ENCODE measurements at places on chromosomes 6 and 20. TPM values are rescaled to one million over a fixed set of nuclear protein-coding genes. Genes with fewer than 3 reads are reported as not detected.

DNA sequence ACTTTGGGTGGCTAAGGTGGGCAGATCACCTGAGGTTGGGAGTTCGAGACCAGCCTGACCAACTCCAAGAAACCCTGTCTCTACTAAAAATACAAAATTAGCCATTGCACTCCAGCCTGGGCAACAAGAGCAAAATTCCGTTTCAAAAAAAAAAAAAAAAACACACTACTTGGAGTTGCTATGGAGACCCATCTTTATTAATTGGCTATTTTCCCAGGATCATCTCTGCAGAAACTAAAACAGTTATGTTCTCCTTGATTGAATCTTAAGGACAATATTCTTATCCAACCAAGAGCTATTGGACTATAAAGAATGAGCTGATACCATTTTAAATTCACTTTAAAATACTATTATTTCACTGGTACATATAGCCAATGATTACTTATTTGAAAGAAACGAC is 14.7 kb downstream of the AKIRIN2 start:
- DNase-seq: no peak

GRCh38 chr6:95686895-95687294 is 109.6 kb downstream of the MANEA start:
- DNase-seq: no peak

- DNase-seq: peak; percentile 85
Observed at GRCh38 chr6:14857501-14857900, 388.4 kb upstream of the JARID2 start.

GRCh38 chr6:151176911-151177770 is 62.6 kb upstream of the AKAP12 start:
- no peak for DNase-seq

DNA sequence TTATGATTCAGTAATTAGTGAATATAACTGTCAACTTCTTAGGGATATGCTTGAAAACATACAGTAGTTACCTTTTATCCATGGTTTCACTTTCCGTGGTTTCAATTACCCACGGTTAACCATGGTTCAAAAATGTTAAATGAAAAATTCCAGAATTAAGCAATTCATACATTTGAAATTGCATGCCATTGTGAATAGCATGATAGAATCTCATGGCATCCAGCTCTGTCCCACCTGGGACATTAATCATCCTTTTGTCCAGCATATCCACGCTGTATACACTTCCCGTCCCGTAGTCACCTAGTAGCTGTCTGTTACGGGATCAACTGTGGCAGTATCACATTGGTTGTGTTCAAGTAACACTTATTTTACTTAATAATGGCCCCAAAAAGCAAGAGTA is 781.7 kb upstream of the CITED2 start:
- no peak for DNase-seq

GRCh38 chr6:154989448-154989847 is 5.7 kb upstream of the TIAM2 start:
- no peak for DNase-seq

GRCh38 chr6:147548921-147549475 is 40.5 kb downstream of the SAMD5 start:
- no peak for DNase-seq

DNA sequence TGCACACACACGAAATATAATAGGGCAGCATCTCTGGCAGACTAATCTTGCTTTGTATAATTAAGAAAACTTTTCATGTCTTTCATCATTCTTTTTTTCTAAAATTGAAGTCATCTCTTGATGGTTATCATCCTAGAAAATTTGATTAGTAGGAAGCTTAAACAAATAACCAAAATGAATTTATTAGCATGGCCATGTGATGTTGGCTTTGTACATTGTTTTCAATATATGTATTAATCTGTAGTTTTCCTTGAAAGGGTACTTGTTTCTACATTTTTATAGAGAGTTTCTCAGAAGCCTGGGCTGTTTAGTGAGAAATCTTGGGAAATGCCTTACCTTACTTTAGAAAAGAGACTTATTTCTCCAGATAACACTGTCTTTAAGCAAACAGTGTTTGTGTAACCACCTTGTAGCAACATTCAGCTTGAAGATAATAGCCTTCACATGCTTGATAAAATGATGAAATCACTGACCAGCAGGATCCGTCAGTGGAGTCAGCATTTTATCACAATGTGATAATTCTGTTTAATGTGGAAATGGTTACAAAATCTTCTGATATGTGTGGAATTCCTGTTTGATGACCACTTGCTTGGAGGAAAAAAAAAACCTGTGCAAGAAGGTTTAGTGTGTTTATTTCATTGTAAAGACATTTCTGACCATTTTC is 147.8 kb downstream of the MACROD2 start:
- DNase-seq: no peak

GRCh38 chr6:7785243-7786035 is 59.5 kb downstream of the BMP6 start:
- no peak for DNase-seq

GRCh38 chr20:10739566-10739965 is 65.8 kb upstream of the JAG1 start:
- DNase-seq: no peak

DNA sequence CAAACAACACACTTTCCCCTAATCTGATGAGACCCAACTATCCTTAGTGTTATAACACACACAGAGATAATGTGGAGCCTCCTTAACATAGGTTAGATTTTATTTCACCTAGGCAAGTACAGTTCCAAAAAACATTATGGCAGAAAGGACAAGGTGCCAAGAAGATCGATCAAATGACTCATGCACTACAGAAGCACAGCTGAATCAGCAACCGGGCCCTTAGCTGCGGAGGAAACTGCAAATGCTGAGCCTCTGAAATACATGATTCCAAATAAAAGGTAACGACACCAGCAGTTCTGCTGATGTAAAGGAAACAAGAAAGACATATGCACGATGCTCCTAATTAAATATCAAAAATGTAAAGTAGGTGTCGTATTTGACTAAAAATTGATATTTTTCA is 19.9 kb upstream of the MUC21 start:
- no peak for DNase-seq

DNA sequence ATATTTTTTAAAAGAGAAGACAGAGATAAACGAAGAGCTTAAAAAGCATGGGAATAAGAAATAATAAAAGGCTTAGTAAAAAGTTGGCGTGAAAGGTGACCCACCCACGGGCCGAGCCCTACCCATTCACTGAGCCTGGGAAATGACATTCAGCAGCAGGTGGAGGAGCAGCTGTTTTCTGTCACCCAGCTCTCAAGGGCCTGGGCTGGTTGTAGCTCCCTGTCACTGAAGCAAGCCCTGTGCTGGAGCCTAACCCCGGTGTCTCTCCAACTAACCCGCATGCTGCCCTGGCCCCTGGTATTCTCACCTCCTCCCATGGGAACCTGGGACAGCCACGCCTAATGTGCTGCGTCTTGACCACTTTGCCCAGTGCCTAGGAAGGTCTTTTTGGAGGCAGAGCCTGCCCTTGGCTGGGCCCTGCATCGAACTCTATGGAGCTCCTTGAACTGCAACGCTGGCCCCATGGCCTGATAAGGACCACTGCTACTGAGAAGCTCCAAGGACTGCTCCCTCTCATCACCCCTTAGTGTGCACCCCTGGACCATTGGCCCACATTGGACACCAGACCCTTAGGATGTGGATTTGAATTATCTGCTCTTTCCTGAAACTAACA is 68.8 kb upstream of the IYD start:
- no peak for DNase-seq

DNA sequence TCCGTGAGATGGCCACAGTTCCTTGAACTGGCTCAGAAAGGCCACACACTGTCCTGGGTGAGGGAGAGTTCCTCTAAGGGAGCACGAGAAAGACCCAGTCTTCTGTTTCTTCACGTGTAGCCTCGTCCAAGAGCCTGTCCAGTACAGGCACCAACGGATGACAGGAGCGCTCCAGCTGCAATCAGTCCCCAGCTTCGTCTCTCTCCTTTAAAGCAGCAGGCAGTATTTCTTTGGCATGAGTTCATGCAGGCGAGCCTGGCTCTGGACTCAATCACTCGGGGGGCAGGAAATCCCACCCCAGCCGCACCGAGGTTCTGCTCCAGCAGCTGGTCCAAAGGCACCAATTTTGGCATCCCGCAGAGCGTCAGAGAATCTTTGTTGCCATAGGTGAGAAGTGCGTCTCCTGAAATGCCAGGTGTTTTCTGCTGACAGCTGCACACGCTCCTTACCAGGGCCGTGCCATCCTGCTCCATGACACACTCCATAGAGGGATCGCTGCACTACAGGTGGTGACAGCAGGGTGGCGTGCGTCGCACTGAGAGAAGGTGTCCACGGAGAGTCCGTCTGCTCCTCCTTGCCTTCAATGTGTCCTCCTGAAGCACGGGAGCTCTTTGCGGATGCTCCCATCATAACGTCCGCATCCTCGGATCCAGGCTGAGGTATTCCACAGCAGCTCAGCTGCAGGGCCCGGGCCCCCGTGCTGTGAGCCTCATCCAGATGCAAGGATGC is 59.6 kb upstream of the AFDN start:
- peak; percentile 61 for DNase-seq

GRCh38 chr6:4637691-4638433 is 138.3 kb upstream of the CDYL start:
- no peak for DNase-seq

The RNF5 gene
- 43.2 TPM for total RNA-seq

The NEDD9 gene
- 166 TPM for total RNA-seq

The PI16 gene
- total RNA-seq: 221 TPM

The NCOA3 gene
- total RNA-seq: 46.6 TPM

The CASS4 gene
- 2.1 TPM for total RNA-seq

The COL10A1 gene
- total RNA-seq: 0.14 TPM

The COL9A3 gene
- total RNA-seq: 1.0 TPM

The NR2E1 gene
- total RNA-seq: not detected

The RGS19 gene
- 19.1 TPM for total RNA-seq

Measured in posterior vena cava (tissue), 2 donors.